Lung (tissue), 17 donors: ENCODE measurements at places on chromosomes 3 and 15. TPM values are rescaled to one million over a fixed set of nuclear protein-coding genes. Genes with fewer than 3 reads are reported as not detected.

AMIGO3 gene
- 0.25 TPM for total RNA-seq

C2CD4A gene
- total RNA-seq: 0.67 TPM

MAP1A gene
- 8.8 TPM for total RNA-seq

MYL3 gene
- 4.1 TPM for total RNA-seq

CPNE9 gene
- 0.34 TPM for total RNA-seq

WNT5A gene
- 16.4 TPM for total RNA-seq

CRABP1 gene
- not detected for total RNA-seq

HYAL1 gene
- 51.2 TPM for total RNA-seq

RASGRP1 gene
- 2.5 TPM for total RNA-seq

SLC27A2 gene
- total RNA-seq: 5.9 TPM

DNA sequence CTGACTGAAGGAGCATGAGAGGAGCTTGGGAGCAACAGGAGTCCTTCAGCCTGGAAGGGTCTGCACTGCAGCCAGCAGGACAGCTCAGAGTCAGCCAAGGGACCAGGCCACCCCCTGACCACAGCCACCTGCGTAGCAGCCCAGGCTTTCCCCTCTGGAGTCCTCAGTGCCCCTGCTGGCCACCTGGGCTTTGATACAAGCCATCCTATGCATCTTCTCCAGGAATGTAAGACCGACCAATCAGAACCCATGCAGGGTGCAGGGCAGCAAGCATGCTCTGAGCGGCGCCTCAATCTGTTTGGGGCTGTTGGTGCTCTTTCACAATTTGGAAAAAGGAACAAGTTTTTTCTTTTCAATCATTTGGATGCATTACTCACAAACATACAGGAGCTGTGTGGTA is 52.0 kb downstream of the DZIP1L start:
- no peak for DNase-seq

DNA sequence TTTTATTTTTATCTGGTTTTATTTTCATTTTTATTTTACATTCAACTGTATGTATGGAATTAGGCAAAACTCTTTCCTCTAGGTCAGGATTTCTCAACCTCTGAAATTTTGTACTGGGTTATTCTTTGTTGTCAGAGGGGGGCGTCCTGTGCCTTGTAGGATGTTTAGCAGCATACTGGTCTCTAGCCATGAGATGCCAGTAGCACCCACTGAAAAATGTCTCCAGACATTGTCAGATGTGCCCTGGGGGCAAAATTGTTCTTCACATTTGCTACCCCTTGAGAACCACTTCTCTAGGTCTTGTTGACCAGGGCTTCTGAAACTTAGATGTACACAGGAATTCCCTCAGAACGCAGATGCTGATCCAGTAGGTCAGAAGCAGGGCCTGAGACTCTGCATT is 5.4 kb downstream of the CHRNA5 start:
- no peak for DNase-seq

- no peak for DNase-seq
Measured at GRCh38 chr3:58218904-58219303, 8.1 kb upstream of the DNASE1L3 start.

DNA sequence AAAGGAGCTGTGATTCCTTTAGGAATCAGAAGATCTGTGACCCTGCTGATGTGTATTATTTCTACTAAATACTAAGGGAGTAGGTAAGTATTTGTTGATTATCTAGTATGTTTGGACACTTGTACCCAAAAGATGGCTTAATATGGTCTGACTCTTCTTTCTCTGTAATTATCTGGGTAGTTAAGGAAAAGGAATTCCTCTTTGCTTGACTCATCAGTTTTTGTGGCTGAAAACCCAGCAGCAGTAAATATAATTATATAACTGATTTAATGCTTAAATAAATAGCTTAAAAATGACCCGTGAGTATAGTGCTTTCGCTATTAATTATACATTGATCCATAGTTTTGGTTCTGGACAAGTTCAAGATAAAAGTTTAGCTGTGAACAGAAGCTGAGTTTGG is 155.8 kb downstream of the LRTM1 start:
- DNase-seq: no peak

GRCh38 chr15:75161917-75162414 is 39.7 kb upstream of the C15orf39 start:
- DNase-seq: peak; percentile 29

DNA sequence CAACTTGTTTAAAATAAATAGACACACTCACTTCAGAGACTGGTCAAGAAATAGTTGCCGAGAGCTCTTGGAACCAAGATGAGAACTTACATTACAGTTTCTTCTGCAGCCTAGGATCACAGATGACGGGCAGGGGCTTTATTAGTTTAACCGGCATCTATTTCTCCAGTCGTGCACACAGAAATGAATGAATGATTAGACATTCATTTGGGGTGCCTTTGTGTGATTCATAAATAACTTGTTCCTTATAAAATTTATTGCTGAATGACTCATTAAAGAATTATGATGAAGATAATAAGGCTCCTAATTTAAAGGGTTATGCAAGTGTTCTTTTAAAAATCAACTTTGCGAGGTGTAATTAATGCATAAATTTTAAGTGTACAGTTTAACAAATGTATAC is 20.8 kb downstream of the NFKBIZ start:
- DNase-seq: no peak

GRCh38 chr3:127701280-127701911 is 28.6 kb downstream of the ABTB1 start:
- peak; percentile 47 for DNase-seq

DNA sequence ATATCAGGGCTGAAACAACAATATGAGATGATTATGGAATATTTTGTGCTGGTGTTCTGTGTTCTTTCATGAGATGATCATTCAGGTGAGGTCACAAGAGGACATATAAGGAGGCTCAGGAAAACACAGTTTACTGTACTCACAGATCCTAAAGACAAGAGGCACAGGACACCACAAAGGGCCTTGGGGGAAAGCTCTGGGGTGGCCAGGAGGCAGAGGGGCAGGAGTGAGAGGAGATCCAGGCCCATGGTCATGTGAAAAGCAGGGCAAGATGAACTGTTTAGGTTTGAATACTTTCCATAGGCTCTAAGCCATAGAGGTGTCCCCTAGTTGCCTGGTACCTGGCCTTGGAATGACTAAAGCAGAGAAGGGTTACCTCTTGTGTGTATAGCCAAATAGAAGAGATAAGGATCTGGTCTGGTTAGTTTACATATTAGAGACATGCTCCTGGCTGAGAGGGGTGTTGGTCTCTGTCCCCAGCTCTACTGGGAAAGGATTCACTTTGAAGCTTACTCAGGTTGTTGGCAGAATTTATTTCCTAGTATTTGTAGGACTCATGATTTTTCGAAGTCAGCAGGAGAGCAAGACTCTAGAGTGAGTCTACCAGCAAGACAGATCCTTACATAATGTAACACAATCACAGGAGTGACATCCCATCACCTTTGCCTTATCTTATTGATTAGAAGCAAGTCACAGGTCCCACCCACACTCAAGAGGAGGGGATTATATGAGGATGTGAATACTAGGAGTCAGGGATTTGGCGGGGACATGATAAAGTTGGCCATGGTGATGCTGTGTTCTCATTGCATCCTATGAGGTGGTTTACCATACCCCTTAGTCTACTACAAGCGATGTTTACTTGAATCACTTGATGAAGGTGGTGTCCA is 11.3 kb upstream of the TM4SF1 start:
- DNase-seq: no peak

DNA sequence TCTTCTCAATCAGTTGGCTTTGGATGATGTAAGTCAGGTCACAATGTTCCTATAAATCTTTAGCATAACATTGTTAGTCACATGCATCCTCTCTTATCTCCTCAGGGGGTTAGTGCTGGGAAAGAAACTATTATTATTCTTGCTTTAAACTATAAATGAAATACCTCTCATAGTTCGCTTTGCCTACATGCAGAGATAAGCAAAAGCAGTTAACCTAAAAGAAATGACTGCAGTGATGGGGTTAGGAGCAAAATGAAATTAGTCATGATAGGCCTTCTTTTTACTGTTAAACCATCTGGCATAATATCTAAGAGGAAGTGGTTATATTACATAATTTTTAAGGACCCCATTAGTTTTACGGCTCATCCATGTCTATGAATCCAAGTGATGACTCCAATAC is 91.7 kb upstream of the IGSF10 start:
- no peak for DNase-seq

DNA sequence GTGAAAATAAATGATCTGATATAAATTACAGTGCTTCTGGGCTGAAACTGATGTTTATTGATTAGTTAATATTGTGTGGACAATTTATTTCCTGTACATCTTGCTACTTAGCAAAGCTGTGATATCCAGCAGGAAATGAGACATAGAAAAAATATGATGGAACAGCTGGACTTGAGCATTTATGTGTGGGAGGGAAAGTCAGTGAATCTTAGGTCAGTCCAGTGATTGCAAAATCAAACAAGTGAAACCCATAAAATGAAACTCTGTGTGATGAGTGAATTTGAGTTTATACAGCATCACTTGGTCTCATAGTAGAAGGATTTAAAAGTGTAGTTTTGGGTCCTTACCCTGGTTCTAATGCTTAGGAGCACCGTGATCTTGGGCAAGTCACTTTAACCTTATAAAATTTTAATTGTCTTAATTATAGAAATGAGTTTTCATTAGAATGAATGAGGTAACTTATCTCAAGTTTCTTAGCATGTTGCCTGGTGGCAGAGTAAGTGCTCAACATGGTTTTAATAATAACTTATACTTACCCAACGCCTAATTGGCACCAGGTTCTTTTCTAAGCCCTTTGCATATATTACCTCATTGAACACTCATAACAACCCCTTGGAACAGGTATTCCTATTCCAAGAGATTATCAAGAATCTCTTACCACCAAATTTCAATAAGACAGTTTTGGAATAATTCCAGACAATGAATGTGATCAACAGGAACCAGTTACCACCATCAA is 194.6 kb downstream of the ADAMTSL3 start:
- DNase-seq: no peak

- DNase-seq: peak; percentile 63
Measured at GRCh38 chr3:53534676-53535400, 40.4 kb downstream of the CACNA1D start.

GRCh38 chr15:70555713-70556112 is 207.6 kb downstream of the UACA start:
- no peak for DNase-seq

DNA sequence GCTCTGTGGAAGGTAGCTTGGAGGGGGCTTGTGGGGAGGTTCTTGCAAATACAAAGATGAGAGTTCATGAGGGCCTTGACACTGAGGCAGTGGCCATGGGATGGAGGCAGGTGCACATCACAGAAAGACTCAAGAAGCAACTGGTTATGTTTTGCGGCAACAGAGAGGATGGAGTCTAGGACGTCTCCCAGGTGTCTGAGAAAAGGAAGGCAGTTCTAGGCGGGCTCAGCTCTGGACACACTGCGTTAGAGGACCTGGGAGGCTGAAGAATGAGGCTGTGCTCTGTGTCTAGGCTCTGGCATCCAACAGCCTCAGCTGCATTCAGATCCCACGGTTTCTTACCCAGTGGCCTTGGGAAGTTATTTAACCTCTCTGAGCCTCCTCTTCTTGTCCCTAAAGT is 23.5 kb downstream of the NOX5 start:
- DNase-seq: no peak

DNA sequence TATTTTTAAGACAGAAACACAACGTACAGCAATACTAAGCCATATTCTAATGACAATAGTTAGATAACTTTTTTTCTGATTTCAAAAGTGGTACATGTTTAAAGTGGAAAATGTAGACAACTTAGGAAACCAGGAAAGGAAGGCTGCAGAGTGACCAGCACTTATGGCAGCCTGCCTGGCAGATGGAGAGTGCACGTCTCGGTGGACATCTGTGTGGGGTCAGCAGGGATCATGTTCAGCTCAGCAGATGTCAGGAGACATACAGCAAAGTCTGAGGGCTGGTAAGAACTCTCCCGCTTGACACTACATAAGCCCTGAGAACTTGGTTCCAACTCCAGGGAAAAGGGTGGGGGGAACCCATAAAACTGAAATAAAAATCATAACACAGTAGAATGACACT is 128.6 kb upstream of the ADPGK start:
- DNase-seq: no peak

GRCh38 chr15:70036585-70037291 is 61.0 kb downstream of the TLE3 start:
- peak; percentile 4 for DNase-seq

- no peak for DNase-seq
Measured at GRCh38 chr3:107870096-107870495, 220.7 kb downstream of the CD47 start.

DNA sequence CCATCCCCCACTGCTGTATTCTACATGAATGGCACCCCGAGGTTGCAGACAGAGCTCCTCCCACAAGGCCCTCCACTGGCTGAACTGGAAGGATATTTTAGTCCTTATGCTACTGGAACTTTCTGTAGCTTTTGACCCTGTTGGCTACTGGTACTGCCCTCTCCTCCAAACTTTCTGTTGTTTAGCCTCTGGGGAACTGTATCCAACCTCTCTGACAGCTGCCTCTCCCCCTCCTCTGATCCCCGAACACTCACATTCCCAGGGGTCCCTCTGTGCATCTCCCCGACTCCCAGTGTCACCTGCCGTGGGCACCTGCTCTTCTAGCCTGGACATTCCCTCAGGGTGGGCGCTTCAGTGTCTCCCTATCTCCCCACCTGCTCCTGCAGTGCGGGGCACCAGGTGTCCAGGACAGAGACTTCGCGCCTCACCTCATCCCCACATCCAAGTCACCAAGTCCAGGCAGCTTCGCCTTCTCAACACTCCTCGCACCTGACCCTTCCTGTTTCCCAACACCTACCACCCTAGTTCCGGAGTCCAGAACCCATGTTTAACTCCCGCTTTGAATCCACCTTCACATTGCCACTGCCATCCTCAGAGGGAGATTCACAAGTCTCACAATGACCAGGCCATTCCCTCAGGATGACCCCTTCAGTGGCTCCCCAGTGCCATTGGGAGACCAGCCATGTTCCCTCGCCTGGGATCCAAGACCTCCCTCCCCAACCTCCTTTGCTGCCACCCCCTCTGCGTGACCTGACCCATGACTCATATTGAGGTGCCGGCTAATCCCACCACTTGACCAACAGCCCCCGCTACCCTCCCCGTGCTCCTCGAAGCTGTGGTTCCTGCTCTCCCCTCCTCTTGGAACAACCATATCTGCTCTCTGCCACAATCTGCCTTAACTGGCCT is 34.2 kb downstream of the BDH1 start:
- DNase-seq: no peak

GRCh38 chr3:194572944-194573491 is 60.2 kb downstream of the TMEM44 start:
- no peak for DNase-seq

- DNase-seq: peak; percentile 8
Measured at GRCh38 chr3:116663161-116664110, 46.1 kb upstream of the TUSC7 start.

DNA sequence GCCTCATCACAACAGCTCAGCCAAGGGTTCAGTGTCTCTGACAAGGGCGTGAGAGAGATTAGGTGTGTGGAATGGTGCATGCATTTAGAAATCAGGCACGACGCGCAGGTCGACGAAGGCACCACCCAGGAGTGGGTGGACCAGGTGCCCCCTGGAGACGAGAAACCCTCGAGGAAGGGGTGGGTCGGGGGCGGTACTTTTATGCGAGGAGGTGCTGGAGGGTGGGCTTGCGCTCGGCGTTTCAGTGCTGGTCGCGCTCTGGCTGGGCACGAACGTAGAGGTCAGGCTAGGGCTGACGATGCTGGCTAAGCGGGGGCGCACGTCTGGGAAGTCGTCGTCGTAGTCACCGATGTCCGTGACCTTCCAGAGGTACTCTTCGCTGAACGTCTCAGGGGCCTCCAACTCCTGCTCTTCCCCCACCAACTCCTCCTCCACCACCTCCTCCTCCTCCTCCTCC is 393 bp downstream of the ERICH6 start:
- DNase-seq: peak; percentile 66

- DNase-seq: no peak
Measured at GRCh38 chr3:150484410-150484809, 61.9 kb downstream of the SERP1 start.
